ENCODE measurements at places on chromosomes 5 and 9. TPM values are rescaled to one million over a fixed set of nuclear protein-coding genes. Genes with fewer than 3 reads are reported as not detected.

- no peak overlapping the region for H3K4me3 ChIP-seq
- H3K36me3 ChIP-seq, result no peaks in the 10 kb centered on the region
- no peaks in the 10 kb centered on the region for H3K4me1 ChIP-seq
These were observed 1695.4 kb upstream of the WWC1 start for GRCh38 chr5:166596043-166596442.

Gene GFPT2
- 38.2 TPM for total RNA-seq

- no peak overlapping the region for H3K27ac ChIP-seq
- peaks cover 47% of the 10 kb centered on the region for H3K27me3 ChIP-seq
These were observed 265.8 kb upstream of the IRX4 start for GRCh38 chr5:2148312-2149194.

Gene SPINK5
- 0.94 TPM for total RNA-seq
